Activated CD4-positive, alpha-beta T cell treated with anti-CD3 and anti-CD28 coated beads for 36 hours (primary cell): ENCODE measurements at places on chromosomes 3 and 15. TPM values are rescaled to one million over a fixed set of nuclear protein-coding genes. Genes with fewer than 3 reads are reported as not detected.

Gene DOCK3
- 2.5 TPM for total RNA-seq

Gene ZNF80
- 0.27 TPM for total RNA-seq

Gene A4GNT
- total RNA-seq: not detected

Gene KY
- total RNA-seq: not detected

Gene ANKRD34C
- not detected for total RNA-seq

Gene DNASE1L3
- total RNA-seq: not detected

Gene TTLL13
- 0.39 TPM for total RNA-seq

Gene MYLK
- 0.07 TPM for total RNA-seq

Gene HRG
- total RNA-seq: not detected

Gene PP2D1
- not detected for total RNA-seq

Gene GP9
- total RNA-seq: not detected

Gene GASK1A
- not detected for total RNA-seq

Gene LRRC3B
- total RNA-seq: not detected

Gene CLPX
- total RNA-seq: 73.7 TPM

Gene SCG5
- 0.91 TPM for total RNA-seq

Gene NDUFB5
- 105 TPM for total RNA-seq

Gene TIMP4
- 0.11 TPM for total RNA-seq

Gene WNT7A
- total RNA-seq: 0.11 TPM

Gene P4HTM
- 25.7 TPM for total RNA-seq

Gene IGDCC3
- total RNA-seq: not detected

Gene HTR3E
- not detected for total RNA-seq

Gene GOLGA8K
- 0.63 TPM for total RNA-seq

Gene UBE3A
- 101 TPM for total RNA-seq

Gene IMPG2
- 0.14 TPM for total RNA-seq

Gene CACNA2D3
- not detected for total RNA-seq

Gene NSMCE3
- total RNA-seq: 8.3 TPM

Gene OTOL1
- total RNA-seq: not detected

Gene STRA6
- not detected for total RNA-seq

Gene BLM
- total RNA-seq: 59.5 TPM

Gene SNX22
- total RNA-seq: 0.59 TPM

Gene C3orf85
- total RNA-seq: not detected

Gene LRRN1
- 0.09 TPM for total RNA-seq

Gene NR2E3
- total RNA-seq: not detected

Gene ZPLD1
- not detected for total RNA-seq

Gene CP
- not detected for total RNA-seq

Gene GLT8D1
- 35.2 TPM for total RNA-seq

Gene LMOD3
- total RNA-seq: not detected

Gene PTX3
- 0.23 TPM for total RNA-seq

Gene CCDC13
- total RNA-seq: 0.46 TPM

Gene MSL2
- 39.5 TPM for total RNA-seq

Gene GPR27
- 1.6 TPM for total RNA-seq

Gene TMEM158
- 0.09 TPM for total RNA-seq

Gene AGBL1
- total RNA-seq: 0.05 TPM

Gene LIPC
- total RNA-seq: 0.50 TPM

Gene LINGO1
- total RNA-seq: not detected

Gene MOBP
- total RNA-seq: not detected

Gene FBXO40
- not detected for total RNA-seq

Gene SMCO1
- total RNA-seq: not detected

Gene RBMS3
- total RNA-seq: 1.5 TPM

Gene RSL24D1
- 188 TPM for total RNA-seq

Gene AMT
- 4.1 TPM for total RNA-seq

Gene EPB42
- total RNA-seq: not detected

Gene ATP2C1
- 48.5 TPM for total RNA-seq

Gene DNAH1
- 7.4 TPM for total RNA-seq

Gene TTC21A
- 1.8 TPM for total RNA-seq

Gene ENTPD3
- not detected for total RNA-seq
